ENCODE measurements at places on chromosomes 2 and 18.
A peak's percentile ranks its signal among the peaks of the same experiment; 100 is the strongest.

DNA sequence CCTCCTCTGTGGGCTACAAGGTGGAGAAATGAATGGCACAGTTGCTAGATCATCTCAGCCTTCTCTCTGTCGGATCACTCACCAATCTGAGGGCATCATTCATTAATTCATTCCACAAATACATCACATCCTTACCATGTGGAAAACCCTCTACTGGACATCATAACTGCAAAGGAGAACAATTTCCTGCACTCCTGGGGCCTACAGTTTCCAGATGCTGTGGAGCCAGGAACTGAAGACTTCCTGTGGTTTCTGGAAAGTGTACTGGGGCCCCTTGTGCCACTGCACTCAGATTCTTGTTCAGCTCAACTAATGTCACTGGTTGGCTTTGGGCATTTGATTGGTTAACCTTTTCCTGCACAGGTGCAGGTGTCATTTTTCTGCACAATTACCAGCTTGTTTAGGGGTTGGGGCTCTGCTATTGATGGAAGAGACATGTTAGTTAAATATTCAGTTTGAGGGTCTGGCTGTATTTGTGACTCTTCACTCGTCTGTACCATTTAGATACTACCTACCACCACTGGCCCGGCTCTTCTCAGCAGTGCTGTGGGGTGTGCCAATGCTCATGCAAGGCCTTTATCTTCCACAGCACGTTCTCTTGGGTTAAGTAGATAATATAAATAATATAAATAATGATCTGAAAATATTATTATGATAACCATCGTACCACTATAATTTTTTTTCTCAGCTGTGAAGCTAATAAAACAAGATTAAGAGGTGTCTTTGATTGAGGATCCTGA, 427.3 kb downstream of the TSN start:
- no peak for DNase-seq

DNA sequence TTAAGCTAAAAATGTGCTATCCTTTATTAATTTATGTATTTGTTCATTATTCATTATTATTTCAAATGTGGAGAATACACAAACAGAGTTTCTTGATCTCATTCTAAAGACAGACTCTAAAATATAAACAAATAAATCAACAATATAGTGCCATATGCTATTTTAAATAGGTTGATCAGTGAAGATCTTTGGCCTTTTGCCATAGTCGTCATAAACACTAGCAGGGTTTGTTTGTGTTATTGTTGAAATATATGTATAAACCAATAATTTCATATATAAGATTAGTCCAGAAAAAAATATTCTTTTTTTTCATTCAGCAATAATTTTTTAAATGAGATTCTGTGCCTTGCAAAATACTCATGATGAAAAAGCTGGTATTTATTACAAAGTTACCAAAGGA, 62.1 kb upstream of the KYNU start:
- no peak for DNase-seq

GRCh38 chr18:43278355-43278754, 1.1 kb upstream of the SYT4 start:
- DNase-seq: no peak

- DNase-seq: peak; percentile 70
These were observed 73.8 kb downstream of the HDAC4 start for GRCh38 chr2:239326831-239327535.

DNA sequence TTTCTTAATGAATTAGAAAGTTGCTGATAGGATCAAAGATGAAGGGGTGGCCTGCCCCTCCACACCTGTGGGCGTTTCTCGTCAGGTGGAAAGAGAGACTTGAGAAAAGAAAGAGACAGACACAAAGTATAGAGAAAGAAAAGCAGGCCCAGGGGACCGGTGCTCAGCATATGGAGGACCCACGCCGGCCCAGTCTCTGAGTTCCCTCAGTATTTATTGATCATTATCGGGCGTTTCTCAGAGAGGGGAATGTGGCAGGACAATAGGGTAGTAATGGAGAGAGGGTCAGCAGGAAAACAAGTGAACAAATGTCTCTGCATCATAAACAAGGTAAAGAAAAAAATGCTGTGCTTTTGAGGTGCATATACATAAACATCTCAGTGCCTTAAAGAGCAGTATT, 144.3 kb downstream of the CCDC102B start:
- no peak for DNase-seq

DNA sequence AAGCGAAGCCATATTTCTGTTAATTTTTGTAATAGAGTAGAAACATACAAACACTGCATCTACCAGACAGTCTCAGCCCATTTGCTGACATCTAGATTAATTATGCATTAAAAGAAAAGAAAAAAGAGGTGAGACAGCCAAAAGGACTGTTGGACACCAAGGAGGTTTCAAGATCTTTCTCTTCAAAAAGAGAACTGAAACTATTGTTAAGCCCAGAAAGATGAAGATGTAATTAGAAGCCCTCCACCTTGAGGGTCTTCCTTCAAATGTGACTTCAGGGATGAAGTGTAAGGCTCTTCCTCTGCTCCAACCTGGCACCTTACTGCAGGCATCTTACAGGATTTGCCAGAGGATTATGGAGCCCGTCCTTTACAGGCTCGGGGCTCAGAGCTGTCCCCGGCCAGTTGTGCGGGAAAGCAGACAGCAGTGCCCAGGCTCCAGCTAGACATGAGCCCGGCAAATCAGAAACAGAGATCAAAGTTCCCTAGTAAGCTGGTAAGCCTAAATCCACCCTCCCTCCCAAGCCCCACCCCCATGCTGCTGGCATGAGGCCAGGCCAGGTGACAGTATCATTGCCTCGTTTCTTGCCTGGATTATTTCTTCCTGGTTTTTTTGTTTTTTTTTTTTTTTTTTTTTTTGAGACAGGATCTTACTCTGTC, 38.9 kb downstream of the ADI1 start:
- DNase-seq: no peak

Measured in CD4-positive, alpha-beta T cell treated with Interleukin-15 for 1 hour (primary cell).